T-helper 2 cell (primary cell): ENCODE measurements at places on chromosomes 16 and 17.

DNA sequence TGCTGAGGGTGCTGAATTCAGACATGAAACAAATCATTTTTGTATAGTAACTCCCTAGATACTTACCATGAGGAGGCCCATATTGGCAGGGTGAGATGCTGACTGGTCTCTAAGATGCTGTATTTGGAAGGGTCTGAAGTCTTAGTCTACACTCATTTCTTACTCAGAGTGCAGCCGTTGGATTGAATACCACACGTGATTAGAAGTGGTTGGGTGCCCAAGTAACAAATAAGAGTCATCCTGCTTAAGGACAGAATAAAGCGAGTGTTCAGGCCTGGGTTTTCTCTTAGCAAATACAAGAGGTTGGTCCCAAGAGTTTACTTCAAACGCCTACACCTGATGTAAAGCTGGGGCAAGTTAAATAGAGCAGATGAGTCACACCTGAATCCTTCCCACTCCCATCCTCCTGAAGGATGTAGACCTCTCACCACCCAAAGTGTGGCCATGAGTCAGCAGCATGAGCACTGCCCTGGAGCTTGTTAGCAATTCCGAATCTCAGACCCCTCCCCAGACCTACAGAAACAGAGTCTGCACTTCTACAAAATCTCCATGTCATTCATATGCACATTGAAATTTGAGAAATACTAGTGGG lies 284.6 kb upstream of the CDH5 start:
- no peak for DNase-seq

GRCh38 chr17:74981979-74982662 lies 5.3 kb upstream of the CDR2L start:
- peak; percentile 68 for DNase-seq

- no peak for DNase-seq
Measured at GRCh38 chr17:57493171-57493570, 236.8 kb downstream of the MSI2 start.

GRCh38 chr17:80061421-80061820 lies 25.0 kb downstream of the CCDC40 start:
- no peak for DNase-seq
